Right cardiac atrium (tissue), 5 donors: ENCODE measurements at places on chromosomes 12 and 14. TPM values are rescaled to one million over a fixed set of nuclear protein-coding genes. Genes with fewer than 3 reads are reported as not detected.

The ZFHX2 gene
- total RNA-seq = 0.94 TPM

The TTC8 gene
- 12.4 TPM for total RNA-seq

The TMEM30B gene
- total RNA-seq = 1.3 TPM

The SOAT2 gene
- 0.18 TPM for total RNA-seq

The GALNT4 gene
- total RNA-seq = 4.0 TPM

The ASB2 gene
- 115 TPM for total RNA-seq

The KRT86 gene
- not detected for total RNA-seq

The LBHD2 gene
- not detected for total RNA-seq

The RDH12 gene
- total RNA-seq = not detected

The CDKL1 gene
- total RNA-seq = 1.8 TPM

The TAS2R7 gene
- total RNA-seq = not detected

The LYZ gene
- total RNA-seq = 50.6 TPM

The GALNT8 gene
- total RNA-seq = 5.3 TPM

The GON7 gene
- 17.7 TPM for total RNA-seq

The SCN8A gene
- total RNA-seq = 0.17 TPM

The BRMS1L gene
- total RNA-seq = 14.8 TPM

The FAM90A1 gene
- total RNA-seq = 0.31 TPM

The IFI27 gene
- 98.5 TPM for total RNA-seq
